ENCODE measurements at places on chromosomes 2 and 18.

GRCh38 chr18:26536664-26537063 is 11.7 kb downstream of the KCTD1 start:
- no peak for DNase-seq

- DNase-seq, result no peak
Observed at GRCh38 chr2:23526114-23526513, 141.1 kb downstream of the KLHL29 start.

GRCh38 chr2:67215214-67216055 is 181.7 kb upstream of the ETAA1 start:
- DNase-seq, result peak; percentile 72

GRCh38 chr18:45663403-45664045 is 48.2 kb downstream of the SLC14A2 start:
- no peak for DNase-seq

GRCh38 chr18:75828379-75828778 is 400.9 kb upstream of the SMIM21 start:
- DNase-seq, result no peak

DNA sequence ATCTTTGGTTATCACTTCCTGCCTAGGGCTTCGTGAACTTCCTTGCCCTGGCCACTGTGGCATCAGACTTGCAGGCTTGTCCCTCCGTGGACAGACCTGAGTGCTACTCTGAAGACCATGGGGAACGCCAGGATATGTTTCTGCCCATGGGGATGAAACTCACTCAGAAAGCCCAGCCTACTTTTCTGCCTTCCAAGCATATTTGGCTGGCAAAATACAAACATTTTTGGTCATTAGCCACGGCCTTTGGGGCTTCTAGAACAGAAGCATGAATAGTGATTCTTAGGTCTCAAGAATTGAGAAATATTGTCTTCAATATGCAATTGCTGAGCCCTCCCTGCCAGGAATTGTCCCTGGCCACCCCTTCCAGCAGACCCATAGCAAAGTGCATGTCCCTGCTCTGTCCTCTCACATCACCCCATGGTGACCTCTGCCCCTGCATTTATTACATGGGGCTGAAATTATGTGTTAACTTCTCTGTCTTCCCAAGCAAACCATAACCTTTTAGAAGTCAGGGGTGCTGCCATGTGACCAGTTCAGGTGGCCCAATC is 152.4 kb downstream of the OSR1 start:
- no peak for DNase-seq

DNA sequence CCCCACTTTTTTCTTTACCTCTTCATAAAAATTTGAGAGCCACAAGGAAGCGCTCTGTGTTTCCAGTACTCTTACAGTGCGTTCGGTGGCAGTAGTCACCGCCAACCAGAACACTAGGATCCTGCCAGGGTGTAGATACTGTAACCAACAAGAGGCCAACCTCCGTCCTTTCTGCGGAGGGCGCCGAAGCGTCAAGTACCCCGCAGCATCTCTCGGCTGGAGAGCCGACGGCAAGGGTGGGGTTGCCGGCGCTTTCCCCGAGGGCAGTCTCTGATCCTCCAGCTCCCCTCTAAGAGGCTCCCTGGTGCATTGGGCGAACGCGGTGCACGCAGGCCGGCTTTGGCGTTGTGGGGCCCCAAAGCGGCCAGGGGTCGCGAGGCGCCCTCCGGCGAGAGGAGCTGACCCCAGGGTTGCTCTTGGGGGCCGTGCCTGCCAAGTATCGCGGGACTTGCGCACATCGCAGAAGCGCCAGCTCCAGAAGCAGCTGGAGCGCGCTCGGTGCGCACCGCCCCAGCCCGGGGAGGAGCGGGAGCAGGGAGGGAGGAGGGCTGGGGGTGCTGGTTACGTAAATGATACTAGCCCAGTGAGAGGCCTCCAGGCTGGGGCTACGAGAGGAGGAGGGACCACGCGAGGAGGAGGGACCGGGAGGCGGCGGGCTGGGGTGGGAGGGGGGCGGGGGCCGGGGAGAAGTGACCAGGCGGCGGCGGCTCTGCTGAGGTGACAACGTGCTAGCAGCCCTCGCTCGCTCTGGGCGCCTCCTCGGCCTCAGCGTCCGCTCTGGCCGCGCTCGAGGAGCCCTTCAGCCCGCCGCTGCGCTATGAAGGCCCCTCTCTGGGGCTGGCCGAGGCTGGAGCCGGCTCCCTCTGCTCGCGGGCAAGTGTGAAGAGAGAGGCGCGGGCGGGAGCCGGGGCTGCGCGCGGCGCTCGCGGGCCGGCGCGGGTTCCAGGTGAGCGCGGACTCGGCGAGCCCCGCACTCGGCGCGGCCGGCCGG is at the start of gene GALNT13:
Gene GALNT13, plus strand, starts transcription at position 692 of the 991 bp plus-strand sequence.
- DNase-seq, result peak; percentile 94

- no peak for DNase-seq
Observed at GRCh38 chr2:179536185-179536584, 271.6 kb upstream of the SESTD1 start.

- DNase-seq, result no peak
Observed at GRCh38 chr2:45276914-45277313, 267.7 kb upstream of the SIX2 start.

DNA sequence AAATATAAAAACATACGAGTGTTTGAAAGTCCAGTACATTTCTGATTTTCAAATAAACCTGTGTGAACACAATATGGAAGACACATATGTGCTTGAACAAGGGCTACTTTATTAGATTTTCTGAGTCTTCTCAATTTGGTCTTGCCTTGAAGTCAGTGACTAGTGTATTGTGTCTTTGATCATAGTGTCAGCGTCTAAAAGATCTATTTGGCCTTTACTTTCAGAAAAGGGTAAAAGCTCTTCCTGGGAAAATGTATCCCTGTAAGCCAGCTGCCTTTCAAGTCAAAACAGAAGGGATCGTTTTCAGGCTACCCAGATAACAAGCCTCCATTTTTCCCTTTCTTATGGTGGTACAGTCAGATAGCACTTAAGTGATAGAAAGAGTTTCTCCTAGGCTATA is 471.9 kb downstream of the CMPK2 start:
- no peak for DNase-seq

DNA sequence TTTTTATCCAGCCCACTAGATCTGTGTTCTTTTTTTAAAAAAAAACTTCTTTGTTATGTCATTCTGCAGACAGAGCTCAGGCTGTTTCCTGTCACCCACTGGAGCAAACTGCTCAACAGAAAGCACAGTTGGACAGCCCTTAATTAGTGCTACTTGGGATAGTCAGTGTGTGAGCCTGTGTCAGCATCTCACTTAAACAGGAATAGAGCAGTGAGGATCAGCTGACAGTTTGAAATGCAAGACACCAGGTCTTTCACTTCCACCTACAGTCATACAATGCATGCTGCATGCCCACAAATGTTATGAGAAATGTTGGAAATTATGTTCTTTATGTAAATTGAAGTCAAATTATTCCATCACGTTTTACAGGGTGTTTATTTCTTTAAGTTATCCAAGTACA is 174.9 kb downstream of the NR4A2 start:
- peak; percentile 48 for DNase-seq

- no peak for DNase-seq
Observed at GRCh38 chr2:71721362-71721665, 268.0 kb downstream of the DYSF start.

GRCh38 chr2:15779381-15780041 is 160.8 kb upstream of the MYCN start:
- DNase-seq, result no peak

DNA sequence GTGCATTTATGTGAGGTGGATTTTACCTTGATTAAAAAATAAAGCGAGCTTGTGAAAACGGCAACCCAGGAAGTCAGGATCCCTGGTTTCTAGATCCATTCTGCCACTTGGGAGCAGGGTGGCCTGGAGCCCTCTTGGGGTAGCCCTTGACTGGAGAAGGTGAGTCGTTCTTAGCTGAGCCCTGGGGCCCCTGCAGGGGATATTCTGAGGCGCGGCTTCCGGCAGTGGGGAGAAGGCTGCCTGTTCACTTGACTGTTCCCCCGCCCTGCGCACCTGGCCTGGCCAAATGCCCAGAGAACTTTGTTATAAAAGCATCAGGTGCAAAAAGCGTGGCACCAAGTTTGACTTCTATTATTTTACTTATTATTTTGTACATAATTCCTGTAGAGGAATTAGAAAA is 221.9 kb downstream of the DYSF start:
- no peak for DNase-seq

- DNase-seq, result no peak
Observed at GRCh38 chr18:13532406-13533075, 193.8 kb downstream of the FAM210A start.

- DNase-seq, result no peak
Observed at GRCh38 chr18:57677262-57678211, 55.9 kb upstream of the NARS1 start.

- no peak for DNase-seq
Observed at GRCh38 chr2:54570925-54571694, 115.0 kb downstream of the SPTBN1 start.

GRCh38 chr18:71729611-71730010 is 814.5 kb downstream of the CBLN2 start:
- DNase-seq, result no peak

- no peak for DNase-seq
Observed at GRCh38 chr18:3605486-3605952, 155.5 kb downstream of the TGIF1 start.

GRCh38 chr2:231786177-231786916 is at the start of gene COPS7B:
COPS7B (plus strand) TSS chr2:231786445; CDS start chr2:231788571, 2,126 bp downstream.
- peak; percentile 94 for DNase-seq

DNA sequence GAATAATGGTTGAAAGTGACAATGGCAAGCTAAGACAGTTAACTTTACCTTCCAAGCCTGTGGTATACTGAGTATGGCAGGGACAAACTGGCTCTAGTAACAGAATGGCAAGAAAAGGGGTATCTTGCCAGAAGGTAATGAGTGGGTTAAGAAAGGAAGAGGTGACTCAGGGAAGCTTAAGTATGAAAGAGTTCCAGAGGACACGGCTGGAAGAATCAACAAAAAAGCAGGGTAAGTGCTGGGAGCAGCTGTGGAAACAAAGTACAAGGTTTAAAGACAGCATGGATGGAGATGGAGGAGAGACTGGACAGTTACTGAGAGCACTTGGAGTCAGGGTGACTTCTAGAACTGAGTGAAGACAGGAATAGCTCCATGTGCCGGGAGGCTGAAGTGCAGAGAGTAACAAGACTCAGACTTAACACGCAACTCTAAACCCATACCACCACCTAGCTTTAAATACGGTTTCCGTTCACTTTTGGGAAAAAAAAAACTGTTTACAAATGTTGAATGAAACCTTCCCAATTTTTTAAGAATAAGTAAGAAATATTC is 69.0 kb downstream of the REV1 start:
- DNase-seq, result no peak

DNA sequence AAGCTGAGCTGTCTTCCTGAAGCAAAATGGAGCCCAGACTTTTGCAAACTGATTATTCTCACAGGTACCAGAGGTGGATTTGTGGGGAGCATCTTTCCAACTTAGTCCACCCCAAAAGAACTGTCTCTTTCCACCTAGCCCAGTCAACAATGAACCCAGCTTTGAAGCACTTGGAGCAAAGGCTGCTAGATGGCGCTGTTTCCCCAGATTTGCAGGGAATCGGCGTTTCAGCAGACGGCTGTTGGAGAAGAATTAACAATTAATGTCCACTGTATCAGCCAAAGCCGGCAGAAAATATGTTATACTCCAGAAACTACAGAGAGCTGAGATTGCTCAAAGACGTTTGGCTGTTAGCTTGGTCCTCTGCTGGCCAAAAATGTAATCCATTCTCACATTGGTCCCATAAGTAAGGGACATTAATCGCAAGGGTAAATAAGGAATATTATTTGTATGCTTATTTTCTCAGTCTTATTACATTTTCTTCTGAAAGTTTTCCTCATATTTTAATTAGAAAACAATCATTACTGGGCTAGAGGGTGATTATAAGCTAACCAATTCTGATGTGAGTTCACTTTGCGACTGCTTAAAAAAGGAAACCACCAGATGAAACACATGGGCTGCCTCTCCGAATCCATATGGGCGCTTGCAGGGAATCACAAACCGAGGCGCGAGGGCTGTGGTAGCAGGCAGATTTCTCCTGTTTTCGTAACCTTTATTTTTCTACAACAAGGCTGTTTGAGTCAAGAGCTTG is 423.8 kb upstream of the MEX3C start:
- DNase-seq, result peak; percentile 77

DNA sequence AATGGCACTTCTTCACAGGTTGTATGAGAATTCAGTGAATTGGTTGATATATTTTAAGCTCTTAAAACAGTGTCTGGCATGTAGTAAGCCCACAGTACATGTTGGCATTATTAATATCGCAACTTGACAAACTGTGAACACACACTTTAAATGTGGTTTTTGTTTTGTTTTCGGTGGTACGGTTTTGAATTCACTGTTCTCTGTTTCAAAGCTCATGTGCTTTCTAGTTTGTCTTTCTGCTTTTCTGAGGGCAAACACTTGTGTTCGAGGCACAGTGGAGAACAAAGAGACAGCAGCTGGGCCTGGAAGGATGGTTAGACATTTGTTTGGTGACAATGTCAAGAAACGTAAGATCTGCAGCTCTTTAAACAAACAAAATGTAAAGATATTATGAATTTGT is 276.5 kb upstream of the MC4R start:
- DNase-seq, result no peak

DNA sequence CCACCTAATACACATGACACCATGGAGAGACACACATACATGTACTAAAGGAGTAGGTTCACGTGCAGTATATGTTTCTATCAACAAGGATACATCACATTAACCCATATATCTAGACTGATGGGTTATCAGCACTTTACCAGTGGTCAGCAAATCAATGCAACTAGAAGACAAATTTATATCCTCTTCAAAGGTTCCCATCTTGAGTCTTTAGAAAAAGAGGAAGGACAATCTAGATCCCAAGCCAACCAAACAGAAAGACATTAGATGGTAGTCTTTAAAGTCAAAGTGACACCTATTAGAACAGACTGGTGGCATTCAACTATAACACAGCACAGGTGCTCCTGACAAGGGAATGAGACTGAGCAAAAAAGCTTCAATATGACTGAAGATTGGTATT is 13.8 kb upstream of the SERTAD2 start:
- no peak for DNase-seq
